Stimulated activated CD8-positive, alpha-beta memory T cell treated with anti-CD3 and anti-CD28 coated beads, Interleukin-15, amount 100 ng/mL, for 24 hours (primary cell): ENCODE measurements at places on chromosomes 4 and X.

GRCh38 chrX:70219938-70220764, 14.3 kb upstream of the AWAT1 start:
- no peak for DNase-seq

- no peak for DNase-seq
These were observed 36.7 kb downstream of the DIAPH2 start for GRCh38 chrX:96721354-96721753.

DNA sequence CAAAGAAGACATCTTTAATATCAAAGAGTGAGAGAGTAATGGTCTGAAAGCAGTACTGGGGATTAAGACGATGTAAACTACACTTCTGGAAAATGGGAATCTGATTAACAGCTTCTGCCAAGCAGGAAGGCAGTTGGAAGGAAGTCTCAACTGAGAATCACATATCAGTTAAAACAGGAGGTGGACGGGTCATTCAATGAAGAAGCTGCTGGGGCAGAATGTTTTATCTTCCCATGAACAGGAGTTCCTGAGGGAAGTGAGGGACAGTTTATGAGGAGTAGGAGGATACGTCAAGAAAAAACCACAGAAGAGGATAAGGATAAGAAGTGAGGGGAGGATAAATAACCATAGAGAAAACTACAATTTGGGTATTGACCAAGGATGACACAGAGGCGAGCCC, 38.7 kb upstream of the MAGEA10 start:
- DNase-seq, result no peak

DNA sequence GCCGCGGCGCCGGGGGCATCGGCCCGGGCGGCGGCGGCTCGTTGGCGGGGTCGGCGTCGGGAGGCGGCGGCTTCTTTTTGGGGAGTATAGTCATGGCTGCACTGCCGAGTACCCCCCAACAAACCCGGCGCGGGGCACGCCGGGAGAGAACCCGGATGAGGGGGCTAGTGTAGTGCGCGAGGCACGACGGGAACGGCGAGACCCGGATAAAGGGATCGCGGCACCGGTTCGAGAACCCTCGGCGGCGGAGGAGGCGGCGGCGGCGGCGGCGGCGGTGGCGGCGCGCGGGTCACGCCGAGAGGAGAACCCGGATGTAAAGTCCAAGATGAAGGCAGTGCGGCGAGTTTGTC, at the start of gene OTUD5:
TSS of gene OTUD5 (minus strand) at position 131 of the 350 bp plus-strand sequence. CDS start at position 94, 37 bp downstream.
- DNase-seq, result peak; percentile 44

DNA sequence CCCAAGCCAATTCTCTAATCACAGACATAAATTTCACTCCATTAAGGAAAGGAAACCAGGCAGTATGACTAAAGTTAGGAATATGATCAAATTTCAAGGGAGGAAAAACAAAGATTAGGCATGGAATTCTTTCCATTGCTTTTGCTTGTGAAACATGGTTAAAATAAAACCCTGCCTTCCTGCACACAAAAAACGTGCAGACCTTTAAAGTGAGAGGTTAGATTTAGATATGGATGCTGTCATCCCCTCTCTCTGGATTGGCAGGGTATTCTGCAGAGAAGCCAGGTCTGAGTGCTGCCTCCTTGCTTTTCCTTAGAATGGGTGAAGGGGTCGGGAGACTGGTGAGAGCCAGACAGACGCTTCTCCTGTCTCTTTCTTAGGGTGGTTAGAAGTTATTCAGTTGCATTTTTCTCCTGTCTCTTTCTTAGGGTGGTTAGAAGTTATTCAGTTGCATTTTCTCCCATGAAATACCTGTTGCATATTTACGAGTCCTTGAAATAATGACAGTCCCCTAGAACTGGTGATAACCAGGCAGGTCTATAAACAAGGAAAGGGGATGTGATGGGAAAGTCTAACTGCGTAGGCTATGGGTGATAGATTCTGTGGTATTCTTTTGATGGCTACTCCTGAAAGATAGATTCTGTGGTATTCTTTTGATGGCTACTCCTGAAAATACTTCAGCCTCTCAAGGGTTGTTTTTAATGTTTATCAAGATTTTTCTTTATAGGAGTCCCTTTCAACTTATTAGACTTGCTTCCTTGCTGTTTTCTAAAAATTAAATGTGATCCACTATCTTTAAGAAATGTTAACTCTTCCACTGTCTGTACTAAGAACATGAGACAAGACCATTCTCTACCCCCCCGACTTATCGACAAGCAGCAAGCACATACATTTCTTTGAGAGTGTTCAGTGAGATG, 163.6 kb downstream of the SPRY1 start:
- DNase-seq, result no peak

GRCh38 chr4:54574500-54574899, 83.3 kb upstream of the KIT start:
- no peak for DNase-seq

GRCh38 chr4:72663828-72664227, 94.8 kb upstream of the ADAMTS3 start:
- DNase-seq, result no peak

DNA sequence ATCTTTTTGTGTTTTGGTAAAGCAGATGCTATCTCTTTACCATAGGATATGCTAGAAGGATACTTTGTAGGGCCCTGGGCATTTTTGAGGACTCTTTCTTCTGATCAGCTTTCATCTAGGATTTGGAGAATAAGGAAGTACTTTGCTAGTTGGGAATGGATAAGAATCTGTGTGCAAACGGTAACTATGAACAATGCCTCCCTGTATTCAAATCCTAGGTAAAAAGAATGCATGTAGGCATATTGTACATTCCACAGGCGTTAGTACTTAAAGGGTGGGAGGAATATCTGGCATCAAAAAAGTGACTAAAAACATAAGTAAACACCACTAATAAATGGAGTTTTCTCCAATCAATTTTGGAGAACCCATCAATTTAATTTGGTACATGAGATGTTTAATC, 59.7 kb downstream of the SH3BGRL start:
- DNase-seq, result no peak

DNA sequence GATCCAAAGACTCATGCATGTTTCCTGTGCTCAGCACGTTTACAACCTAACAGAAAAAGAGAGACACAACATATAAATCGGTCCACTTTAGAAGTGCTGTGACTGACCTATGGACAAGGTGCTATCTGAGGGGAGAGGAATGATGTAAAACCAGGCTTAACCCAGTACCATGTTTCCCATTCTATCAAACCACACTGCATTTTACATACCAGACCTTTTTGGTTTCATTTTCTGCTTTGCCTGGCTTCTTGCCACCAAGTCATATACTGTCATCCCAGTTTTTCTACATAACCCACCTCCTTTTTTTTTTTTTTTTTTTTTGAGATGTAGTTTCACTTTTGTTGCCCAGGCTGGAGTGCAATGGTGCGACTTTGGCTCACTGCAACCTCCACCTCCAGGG, 82.2 kb downstream of the KLF8 start:
- DNase-seq, result no peak

DNA sequence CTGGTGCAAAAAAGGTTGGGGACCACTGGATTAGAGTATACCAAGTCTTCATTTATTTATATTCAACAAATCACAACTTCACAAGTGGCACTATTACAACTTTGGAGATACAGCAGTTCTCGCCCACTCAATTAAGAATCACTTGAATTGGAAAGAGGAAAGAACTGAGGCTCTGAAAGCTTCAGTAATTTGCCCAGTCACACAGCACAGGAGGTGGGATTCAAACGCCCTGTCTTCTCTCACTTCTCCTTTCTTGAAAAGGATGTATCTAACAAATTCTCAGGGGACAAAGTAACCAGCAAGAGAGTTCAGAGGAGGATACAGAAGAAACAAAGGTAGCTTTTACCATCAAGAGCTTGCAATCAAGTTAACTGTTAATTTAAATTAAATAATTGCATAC, 12.4 kb downstream of the SMIM14 start:
- no peak for DNase-seq

DNA sequence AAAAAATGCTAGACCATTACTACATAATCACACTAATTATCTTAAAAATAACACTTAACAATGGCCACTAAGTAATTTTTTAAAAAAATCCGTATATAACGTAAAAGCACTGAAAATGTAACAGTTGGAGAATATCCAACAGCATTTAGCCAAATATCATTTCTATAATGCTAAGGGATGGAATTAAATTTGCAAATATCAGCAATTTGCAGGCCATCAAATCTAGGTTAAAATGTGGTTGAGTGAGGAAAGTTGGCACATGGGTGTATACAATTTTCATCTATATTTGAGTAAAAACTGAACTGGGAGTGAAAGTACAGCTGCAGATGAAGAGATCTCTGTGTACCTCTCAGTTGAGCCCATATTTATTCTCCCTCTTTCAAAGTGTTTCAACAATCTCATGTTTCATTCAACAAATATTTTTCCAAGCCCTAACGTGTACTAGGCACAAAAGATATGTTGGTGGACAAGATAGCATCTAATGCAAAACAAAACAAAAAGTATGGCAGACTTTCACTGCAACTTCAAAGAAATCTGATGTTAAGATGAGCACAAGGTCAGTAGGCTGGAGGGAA, 63.0 kb downstream of the MBNL3 start:
- no peak for DNase-seq

DNA sequence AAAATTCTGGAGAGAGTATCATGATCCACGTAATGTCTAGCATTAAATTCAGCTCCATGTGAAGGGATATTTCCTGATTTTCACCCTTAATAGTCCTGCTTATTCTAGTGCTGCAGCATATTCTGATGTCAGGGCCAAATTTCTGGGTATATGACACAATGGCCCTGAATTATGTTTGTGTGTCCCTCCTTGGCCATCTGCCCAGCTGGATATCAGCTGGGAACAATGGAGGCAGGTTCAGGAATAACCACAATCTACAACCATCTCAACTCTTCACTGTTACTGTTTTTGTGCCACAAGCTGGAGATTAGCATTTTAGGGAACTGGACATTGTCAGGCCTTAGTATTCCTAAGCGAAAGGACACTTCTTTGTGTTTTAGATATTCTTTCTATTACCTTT, 3.5 kb downstream of the GLRB start:
- no peak for DNase-seq

GRCh38 chr4:52894443-52894842, 32.3 kb downstream of the RASL11B start:
- DNase-seq, result no peak

GRCh38 chr4:151420250-151420807, 11.4 kb downstream of the FHIP1A start:
- no peak for DNase-seq

DNA sequence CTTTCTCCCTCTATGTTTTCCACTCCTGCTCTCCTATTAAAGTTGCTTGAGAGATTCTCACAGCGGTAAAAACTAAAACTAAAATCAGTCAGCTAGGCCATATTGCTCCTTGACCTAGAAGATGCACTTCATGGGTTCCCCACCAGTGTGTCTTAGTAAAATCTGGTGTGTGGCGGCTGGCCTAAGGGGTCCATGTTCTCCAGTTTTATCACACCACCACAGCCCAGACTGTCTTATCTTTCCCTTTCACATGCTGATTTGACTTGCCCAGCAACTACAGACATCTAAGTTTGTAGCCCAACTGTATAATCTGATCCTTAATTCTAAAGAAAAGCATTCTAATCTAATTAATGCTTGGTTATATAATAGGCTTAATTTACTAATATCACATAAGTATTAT, 68.0 kb downstream of the ATP8A1 start:
- no peak for DNase-seq

DNA sequence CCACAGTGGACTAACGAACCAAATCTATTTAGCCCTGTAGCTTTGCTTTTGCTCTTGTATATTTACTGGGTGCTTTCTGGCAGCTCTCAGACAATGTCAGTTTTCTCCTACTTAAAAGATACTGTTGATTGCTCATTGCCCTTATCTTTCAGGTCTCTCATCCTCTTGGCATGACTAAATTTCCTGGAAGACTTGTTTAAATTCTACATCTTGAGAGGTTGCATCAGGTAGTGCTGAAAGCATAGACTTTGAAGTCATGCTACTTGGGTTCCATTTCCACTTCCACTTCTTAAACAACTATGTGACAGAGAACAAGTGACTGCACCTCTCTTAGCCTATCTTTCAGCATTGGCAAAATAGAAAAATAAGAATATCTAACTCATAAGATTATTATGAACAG, 8.4 kb downstream of the TDO2 start:
- no peak for DNase-seq

- DNase-seq, result no peak
These were observed 75.0 kb upstream of the SORBS2 start for GRCh38 chr4:185886832-185887524.

- no peak for DNase-seq
These were observed 944 bp downstream of the FUNDC2 start for GRCh38 chrX:155027509-155028066.

GRCh38 chr4:10984815-10985214, 300.2 kb upstream of the CLNK start:
- no peak for DNase-seq

DNA sequence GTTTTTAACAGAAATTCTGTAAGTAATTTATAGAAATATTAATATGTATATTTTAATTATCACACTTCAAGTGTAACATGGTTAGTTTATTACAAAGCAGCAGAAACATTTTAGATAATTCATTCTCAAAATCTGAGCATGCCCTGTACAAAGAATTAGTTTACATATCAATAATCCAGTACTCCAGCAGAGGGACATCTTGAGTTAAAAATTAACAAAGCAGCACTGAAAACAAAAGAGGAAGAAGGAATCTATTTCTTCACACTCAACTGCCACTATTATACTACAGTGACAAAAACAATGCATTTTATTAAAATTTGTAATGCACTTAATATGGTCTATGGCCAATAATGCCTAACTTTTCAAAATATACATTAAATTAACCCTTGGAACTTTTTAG, 179.1 kb upstream of the KLHL4 start:
- DNase-seq, result no peak

DNA sequence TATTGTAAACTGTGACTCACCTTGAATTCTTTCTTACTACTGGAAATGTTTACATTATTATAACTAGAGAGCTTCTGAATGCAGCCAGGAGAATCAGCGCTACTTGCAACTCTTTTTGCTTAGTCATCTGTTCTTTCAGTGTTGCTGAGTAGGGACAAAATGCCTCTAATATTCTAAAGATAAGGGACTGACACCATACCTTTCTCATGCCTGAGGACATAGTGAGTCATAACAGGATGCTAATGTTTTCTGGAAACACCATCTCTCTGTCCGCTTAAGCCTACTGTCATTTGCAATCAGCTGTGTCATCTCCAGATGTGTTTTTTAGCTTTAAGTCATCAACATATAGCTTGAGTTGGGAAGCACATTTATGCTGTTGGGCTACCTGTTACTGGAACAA, 108.3 kb downstream of the QRFPR start:
- no peak for DNase-seq

DNA sequence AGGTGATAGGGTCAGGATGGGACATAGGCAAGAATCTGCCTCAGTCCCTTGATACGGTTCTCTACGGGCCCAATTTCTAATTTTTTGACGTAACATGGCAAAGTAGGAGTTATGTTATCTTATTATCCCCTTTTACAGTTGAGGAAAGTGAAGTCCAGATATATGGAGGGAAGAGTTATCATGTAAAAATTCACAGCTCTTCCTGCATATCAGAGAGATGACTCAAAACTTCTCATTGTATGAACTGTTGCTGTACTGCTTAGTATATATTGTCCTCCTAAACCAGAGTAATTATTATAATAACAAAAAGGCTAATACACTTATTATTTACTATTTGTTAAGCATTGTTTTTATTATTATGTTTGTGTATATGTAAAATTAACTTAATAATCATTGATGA, 260.5 kb upstream of the IGFBP7 start:
- DNase-seq, result no peak
